ENCODE measurements at places on chromosomes 1 and 21. TPM values are rescaled to one million over a fixed set of nuclear protein-coding genes. Genes with fewer than 3 reads are reported as not detected.

- no peak for DNase-seq
These were observed 24.6 kb upstream of the GPR137B start for GRCh38 chr1:236117710-236118109.

GRCh38 chr1:185015631-185016030 is 29.7 kb upstream of the RNF2 start:
- no peak for DNase-seq

The MATN1 gene
- total RNA-seq, result 0.63 TPM

The FOXD2 gene
- 0.86 TPM for total RNA-seq

DNA sequence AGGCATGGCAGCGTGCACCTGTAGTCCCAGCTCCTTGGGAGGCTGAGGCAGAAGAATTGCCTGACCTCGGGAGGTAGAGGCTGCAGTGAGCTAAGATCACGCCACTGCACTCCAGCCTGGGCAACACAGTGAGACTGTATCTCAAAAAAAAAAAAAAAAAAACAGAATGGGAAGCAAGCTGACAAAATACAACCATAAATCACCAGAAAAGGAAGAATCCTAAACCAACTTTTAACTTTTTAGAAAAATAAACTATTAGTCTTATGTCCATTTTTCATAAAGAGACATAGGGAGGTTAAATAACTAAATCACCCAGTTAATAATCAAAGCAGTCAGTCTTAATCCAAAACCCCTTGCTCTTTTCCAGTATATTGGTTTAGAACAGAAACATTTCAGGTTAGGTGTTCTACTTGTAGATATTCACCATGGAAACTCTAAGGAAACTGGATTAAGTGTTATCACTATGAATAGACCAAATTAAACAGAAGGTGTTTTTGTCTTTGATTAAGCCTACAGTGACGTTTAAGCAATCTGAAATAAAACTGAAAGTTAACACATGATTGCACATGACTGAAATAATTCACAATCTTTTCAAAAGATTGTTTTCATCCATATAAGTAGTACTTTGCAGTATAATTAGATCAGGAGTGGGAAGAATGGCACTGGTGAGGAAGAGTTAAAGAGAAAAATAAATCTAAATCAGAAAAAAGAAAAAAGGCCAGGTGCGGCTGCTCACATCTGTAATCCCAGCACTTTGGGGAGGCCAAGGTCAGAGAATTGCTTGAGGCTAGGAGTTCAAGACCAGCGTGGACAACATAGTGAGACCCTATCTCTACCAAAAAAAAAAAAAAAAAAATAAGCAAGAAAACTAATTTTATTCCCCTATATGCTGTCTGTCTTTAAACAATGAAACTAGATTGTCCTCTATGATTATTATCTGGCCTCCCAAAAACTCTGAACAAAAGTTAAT is 9.6 kb downstream of the CDC42BPA start:
- DNase-seq, result no peak

The ERO1B gene
- 0.95 TPM for total RNA-seq

- peak; percentile 28 for DNase-seq
These were observed 139.1 kb downstream of the BRINP2 start for GRCh38 chr1:177309880-177310279.

DNA sequence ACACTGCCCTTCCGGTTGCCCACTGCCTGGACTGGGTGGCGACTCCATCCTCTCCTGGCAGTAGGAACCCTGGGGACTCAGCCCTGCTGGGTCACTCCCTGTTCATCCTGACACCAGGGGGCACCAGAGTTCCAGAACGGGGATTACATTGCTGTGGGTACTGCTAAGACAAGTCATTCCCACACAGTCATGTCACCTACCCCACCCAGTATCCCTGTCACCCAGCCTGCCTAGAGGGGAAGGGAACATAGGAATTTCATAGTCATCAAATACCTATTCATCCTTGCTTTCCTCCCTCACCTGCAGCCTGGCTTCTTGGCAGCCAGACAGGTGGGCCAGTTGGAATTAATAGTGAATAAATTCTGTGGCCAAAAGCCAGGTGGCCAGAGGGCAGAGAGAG is 9.8 kb upstream of the SFN start:
- peak; percentile 99 for DNase-seq

DNA sequence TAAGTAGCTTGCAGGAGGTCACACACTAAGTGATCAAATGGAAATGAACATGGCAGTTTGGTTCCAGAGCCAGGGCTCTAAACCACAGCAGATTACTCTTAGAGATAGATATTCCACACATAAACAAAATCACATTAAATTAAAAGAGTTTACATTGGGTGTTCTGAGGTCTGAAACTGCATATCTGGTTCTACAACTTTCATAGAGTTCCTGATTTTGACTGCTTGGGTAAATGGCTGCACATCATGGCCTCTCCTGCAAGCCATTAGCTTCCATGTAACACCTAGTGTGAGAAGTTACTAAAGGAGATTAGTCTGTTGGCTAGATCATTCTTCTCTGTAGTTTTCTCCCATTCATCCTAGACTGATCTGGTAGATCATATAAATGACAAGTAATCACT is 12.8 kb upstream of the XCL2 start:
- DNase-seq, result peak; percentile 31

The NGF gene
- total RNA-seq, result 0.86 TPM
